ENCODE measurements at places on chromosomes 7 and 10.

- DNase-seq: peak; percentile 36
Measured at GRCh38 chr7:29145553-29146056, 732 bp downstream of the CPVL start.

- DNase-seq: no peak
Measured at GRCh38 chr10:118497227-118497626, 98.2 kb downstream of the PRLHR start.

DNA sequence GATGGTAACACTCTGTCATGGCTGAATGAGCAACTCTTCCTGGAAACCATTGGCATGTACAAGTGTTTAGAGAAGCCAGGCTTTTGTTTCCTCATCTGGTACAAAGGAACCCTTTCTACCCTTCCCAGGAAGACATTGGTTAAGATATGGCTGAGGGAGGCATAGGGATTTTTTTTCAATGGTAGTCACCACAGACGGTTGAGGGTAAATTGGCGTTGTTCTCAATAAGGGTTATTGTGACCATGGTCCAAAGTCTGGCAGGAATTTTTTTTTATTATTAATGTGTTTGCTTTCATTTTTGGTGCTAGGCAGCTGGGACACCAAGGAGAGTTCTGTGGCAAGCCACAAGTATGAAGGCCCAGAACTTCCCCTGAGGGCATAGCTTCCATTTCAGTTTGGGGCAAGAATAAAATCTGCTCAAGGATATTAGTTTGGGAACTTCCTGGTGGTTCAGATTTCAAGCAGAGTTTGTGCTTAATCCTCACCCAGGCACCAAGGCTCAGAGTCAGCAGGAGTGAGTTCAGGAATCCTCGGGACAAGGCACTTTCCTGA lies at the start of gene PLEKHS1:
PLEKHS1 (plus strand) TSS at position 502 of the 552 bp plus-strand sequence. CDS start 3,596 bp downstream, outside the sequence.
- no peak for DNase-seq

GRCh38 chr7:94588075-94588474 lies 67.9 kb downstream of the SGCE start:
- peak; percentile 79 for DNase-seq

GRCh38 chr7:128835231-128835751 lies 5.1 kb downstream of the FLNC start:
- DNase-seq: no peak

DNA sequence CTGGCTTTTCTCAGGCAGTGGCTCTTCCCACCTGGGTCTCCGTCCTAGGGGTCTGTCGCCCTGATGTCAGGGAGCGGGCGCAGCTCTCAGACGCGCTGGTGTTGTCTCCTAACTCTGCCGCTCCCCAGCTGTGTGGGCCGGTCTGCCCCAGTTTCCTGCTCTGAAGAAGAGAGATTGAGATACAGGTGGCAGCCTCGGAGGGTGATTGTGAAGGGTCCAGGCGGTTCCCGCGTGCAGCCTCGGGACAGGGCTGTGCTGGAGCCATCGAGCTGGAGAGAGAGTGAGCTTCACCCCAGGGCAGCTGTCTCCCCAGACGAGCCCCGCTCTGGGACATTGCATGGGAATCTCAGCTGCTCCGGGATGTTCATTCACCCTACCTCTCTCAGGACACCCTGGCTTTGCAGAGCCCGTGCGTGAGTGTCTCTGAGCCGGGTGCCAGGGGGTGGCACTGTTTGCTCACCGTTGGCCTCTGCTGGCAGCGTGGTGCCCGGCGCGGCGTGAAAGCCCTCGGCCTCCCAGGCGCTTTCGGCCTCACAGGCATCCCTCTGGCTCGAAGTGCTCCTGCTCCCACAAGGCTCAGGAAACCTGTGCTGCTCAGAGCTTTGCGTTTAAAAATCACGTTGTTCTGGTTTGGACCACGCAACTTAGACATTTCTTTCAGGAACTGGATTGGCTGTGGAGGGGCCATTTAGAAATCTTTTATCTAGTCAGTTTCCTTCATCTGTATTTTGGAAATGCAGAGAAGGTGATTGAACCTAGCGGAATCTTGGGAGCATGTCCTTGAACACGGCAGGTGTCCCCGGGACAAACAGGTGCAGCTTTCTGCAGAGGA lies 33.8 kb upstream of the ZFAND2A start:
- peak; percentile 81 for DNase-seq

GRCh38 chr10:118568327-118568848 lies 27.1 kb downstream of the PRLHR start:
- DNase-seq: peak; percentile 76

GRCh38 chr10:95336702-95337101 lies 45.9 kb upstream of the PDLIM1 start:
- no peak for DNase-seq

DNA sequence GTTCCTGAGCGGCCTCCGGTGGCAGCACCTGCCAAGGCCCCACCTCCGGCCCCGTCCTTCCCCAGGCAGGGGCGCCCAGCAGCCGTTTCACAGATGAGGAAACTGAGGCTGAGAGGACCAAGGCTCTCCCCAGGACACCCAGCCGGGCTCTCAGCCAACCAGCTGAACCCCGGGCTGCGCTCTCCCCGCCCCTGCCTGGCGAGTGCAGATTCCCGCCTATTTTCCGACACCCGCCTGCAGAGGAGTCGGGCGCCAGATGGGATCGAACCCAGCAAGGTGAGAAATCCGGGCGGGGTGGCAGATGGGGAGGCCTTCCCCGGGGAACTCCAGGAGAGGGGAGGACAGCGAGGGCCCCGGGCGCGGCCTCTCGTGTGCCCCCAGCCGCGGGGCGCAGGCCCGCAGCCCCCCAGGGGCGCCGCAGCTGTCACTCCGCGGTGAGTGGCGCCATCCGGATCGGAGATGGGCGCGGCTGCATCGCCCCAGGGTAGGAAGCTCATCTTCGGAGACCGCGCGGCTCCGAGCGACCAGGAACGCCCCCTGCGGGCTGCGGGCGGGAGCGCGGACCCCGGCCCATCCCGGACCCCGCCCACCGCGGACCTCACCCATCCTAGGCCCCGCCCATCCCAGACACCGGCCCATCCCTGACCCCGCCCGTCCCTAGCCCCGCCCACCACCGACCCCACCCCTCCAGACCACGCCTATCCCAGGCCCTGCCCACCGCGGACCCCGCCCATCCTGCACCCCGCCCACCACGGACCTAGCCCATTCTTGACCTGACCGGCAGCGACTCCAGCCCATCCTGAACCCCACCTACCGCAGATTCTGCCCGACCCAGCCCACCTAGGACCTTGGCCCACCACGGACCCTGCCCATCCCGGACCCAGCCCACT lies 90.3 kb downstream of the MICALL2 start:
- DNase-seq: peak; percentile 96

DNA sequence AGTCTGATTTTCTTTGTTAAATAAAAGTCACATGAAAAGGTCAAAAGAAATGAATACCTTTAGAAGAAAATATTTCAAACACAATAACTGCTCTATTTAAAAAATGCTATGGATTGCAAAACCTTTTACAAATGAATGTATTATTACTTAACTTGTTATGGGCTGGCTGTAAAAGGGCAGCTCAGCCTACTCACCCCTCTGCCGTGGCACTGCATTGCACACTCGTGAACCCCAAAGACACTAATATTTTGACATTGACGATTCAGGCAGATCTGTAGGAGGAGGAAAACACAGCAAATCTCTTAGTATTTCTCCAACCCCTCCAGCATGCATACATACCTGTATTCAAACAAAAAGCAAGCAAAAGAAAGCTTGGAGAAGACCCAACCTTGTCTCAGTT lies 149.5 kb downstream of the FANK1 start:
- DNase-seq: no peak

- DNase-seq: no peak
Measured at GRCh38 chr7:4523219-4523618, 158.9 kb upstream of the FOXK1 start.

GRCh38 chr10:125259651-125260050 lies 99.3 kb upstream of the CTBP2 start:
- no peak for DNase-seq

GRCh38 chr10:125160856-125161706 lies 718 bp upstream of the CTBP2 start:
- peak; percentile 97 for DNase-seq

- DNase-seq: no peak
Measured at GRCh38 chr7:157824819-157825121, 488.0 kb downstream of the DNAJB6 start.

DNA sequence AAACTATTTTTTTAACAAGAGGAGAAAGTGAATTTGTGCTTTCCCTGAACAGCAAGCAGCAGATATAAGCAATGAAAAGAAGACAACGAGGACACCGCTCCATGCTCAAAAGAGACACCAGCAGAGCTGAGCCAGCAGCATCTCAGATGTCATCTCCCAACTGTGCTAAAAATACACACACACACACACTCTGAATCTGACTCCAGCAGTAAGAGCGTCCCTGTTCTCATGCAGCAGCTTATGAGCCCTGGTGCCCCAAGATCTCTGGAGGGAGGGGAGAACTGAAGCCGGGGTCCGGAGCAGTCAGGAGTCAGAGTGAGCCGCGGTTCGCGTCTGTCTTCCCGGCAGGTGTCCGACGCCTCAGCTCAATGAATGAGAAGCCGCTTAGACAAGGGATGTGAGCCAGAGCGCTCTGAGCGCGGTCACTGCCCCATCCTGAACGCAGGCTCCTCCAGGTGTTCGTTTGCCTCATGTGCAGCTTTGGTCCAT lies 49.2 kb downstream of the SVIL start:
- DNase-seq: peak; percentile 85

DNA sequence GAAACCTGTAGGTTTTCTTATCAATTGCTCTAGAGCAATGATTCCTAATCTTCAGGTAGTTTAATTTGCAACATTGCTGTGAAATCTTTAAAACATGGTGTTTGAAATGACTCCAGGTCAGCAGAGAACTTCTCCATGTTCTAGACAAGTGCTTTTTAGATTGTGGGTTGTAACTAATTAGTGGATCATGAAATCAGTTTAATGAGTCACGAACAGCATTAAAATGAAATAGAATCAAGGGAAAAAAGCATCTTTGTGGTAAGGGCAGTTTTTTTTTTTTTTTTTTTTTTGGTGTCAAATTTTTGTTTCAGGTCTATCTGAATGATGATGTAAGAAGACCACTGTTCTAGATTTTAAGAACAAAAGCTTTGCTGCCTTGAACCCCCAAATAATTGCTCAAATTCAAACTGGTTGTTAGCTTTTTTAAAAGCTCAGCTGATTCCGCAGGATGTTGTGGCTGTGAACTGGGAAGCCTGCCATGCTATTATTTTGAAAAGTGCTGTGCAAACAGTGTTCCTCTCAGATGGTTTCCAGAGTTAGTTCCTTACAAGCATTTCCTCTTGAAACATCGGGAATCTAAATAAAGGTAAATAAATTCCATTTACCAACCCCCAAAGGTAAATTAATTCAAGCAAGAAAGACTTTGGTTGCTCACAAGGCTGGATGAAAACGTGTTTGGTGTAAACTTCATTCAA lies 13.1 kb upstream of the PDK4 start:
- no peak for DNase-seq

DNA sequence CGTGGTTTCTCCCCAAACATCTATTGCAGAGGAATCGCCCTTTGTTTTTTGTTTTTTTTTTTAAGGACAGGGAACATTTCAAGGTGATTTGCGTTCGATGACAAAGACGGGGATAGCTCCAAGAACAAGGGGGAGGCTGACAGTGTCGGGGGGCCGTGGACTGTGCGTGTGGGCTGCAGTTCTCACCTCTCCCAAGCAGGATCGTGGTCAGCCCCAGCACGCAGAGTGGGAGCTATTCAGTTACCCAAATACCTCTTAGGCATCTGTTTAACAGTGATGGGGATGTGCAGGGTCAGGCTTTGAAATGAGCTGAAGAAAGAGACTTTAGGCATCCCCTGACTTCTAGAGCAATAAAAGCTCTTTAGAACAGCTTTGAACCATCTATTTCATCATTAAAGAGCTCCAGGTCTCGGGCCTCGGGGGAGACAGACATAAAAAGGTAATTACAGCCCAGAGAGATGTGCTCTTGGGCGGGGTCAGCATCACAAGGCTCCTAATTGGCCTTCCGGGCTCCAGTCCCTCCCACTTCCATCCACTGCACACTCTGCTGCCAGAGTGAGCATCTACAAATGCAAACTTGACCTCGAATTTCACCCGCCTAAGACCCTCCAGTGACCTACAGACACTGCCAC lies 97.3 kb downstream of the MYL10 start:
- no peak for DNase-seq

GRCh38 chr7:118974836-118975235 lies 750.3 kb downstream of the ANKRD7 start:
- DNase-seq: no peak

- no peak for DNase-seq
Measured at GRCh38 chr10:70500368-70500767, 21.8 kb downstream of the PALD1 start.

GRCh38 chr7:53062796-53063195 lies 27.4 kb downstream of the POM121L12 start:
- DNase-seq: no peak

Measured in neural progenitor cell (in vitro differentiated cells).